ENCODE measurements at places on chromosomes 5 and 9.

- DNase-seq = no peak
Observed at GRCh38 chr5:29822521-29822920, 1371.0 kb upstream of the CDH6 start.

GRCh38 chr9:91765296-91765695 lies 184.7 kb downstream of the ROR2 start:
- no peak for DNase-seq

- no peak for DNase-seq
Observed at GRCh38 chr9:131885144-131885609, 145.3 kb upstream of the RAPGEF1 start.

DNA sequence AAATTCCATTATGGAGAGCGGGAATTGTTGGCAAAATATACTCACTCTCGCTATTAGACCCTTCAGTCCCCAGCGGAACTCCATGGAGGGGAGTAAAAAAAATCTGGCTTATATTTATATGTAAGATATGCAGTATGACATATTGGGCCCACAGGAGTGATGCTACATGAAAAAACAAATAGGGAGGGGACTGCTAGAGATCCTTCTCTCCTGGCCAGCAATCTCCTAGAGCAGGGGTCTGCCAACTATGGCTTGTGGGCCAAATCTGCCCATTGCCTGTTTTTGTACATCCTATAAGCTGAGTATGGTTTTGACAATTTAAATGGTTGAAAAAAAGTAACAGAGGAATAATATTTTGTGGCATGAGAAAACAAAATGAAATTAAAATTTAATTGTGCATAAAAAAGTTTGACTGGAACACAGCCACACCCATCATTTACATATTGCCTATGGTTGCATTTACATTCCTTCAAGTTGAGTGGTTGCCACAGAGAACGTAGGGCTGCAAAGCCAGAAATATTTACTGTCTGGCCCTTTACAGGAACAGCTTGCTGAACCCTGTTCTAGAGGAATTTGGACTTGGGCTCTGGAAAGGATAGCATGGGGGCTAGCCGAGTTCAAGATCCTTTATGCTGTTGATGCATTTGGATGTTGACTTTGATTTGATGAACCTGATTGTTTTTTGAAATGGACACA lies 197.3 kb upstream of the CLINT1 start:
- no peak for DNase-seq

DNA sequence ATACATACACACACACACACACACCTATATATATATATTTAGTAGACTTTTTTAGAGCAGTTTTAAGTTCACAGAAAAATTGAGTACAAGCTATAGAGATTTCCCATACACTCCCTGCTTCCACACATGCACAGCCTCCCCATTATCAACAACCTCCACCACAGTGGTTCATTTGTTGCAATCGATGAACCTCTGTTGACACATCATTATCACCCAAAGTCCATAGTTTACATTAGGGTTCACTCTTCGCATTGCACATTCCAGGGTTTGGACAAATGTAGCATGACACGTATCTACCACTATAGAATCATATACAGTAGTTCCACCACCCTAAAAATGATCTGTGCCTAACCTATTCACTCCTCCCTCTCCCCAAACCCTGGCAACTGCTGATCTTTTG lies 111.0 kb downstream of the PPP2R2B start:
- no peak for DNase-seq

GRCh38 chr9:529731-530130 lies 311.8 kb upstream of the DMRT1 start:
- DNase-seq = no peak
